ENCODE measurements at places on chromosomes 11 and 22.

- no peak for DNase-seq
Observed at GRCh38 chr11:71309611-71310010, 57.2 kb upstream of the SHANK2 start.

- peak; percentile 49 for DNase-seq
Observed at GRCh38 chr11:27699242-27699925, 871 bp downstream of the BDNF start.

- DNase-seq, result no peak
Observed at GRCh38 chr11:11624926-11625325, 3.1 kb upstream of the GALNT18 start.

DNA sequence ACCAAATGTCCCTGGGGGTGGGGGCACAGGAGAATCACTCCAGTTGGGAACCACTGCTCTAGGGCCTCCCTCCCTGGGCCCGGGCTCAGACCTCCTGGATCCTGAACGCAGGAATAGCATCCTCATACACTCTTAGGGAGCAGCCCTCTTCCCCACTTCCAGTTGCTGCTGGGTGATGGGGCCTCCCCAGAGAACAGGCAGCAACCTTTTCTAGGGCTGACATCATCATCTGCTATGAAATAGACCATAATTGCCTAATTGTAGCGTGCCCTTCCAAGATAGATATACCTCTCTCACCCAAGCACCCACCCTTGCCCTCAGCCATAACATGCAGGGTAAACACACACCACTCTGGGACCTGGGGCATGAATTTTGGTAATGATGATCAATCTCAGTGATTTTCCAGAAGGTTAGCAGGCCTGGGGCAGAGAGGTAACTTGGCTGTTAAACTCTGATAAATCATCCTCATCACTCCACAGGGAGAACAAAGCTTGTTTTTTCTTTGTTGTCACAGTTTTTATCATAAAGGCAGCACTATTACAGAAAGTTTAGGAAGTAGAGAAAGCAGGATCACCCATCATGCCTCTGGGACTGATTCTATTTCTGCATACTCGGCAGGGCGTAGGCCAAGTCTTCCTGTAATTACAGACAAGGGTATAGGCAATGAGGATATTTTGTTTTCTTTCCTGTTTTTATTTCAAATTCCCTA, 88.3 kb upstream of the PRDM11 start:
- DNase-seq, result no peak

- no peak for DNase-seq
Observed at GRCh38 chr22:44823806-44824205, 71.4 kb downstream of the ARHGAP8 start.

GRCh38 chr11:66332371-66333219, 3.6 kb downstream of the RIN1 start:
- DNase-seq, result no peak
